ENCODE measurements at places on chromosomes 3 and 15. TPM values are rescaled to one million over a fixed set of nuclear protein-coding genes. Genes with fewer than 3 reads are reported as not detected.

Gene FGF12
- total RNA-seq = not detected

DNA sequence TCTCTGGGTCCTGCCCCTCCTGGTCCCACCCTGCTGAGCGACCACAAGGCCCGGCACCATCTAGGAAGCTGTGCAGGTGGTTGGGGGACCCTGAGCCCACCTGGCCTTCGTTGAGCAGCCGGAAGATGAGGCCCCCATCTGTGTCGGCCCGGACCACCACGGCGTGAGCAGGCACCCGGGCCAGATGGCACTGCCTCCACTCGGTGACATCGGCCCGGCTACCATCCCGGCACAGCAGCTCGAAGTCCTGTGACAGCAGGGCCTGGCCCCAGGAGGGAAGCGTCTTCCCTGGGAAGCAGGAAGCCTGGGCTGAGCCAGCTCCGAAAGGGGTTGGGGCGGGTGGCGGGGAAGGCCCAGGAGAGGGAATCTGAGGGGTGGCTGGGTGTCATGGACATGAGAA is 12.6 kb downstream of the MELTF start:
- no peak for DNase-seq

Gene SPINK8
- not detected for total RNA-seq

Gene RHO
- total RNA-seq = not detected

DNA sequence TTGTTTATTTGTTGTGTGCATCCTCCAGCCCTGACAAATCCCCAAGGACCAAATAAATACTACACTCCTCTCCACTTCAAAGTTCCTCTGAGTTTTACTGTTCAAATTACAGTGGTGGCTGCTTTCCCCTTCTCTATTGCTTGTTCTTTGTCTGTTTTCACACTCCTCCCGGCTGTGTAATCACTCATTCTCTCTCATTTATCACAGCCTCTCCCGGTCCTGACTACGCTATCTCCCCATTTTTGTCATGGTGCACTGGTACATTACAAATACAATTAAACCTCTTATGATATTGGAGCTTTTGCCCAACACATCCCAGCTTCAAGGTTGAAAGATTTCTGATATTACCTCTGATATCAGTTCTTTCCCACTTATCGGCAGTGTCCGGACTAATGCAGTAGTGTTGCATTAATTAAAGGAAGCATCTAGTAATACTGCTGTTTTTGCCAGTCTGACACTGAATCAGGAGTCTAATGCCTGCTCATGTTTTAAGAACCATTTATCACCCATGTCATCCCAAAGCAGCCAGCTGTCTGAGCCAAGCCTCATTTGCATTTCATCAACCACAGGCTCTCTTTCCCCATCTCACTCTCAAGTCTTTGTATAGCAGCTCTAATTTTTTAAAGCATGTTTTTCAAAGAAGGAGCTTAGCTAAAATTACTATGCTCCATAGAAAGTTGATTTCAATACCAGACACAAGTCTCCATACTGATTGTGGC is 740.5 kb downstream of the ROBO2 start:
- no peak for DNase-seq

- DNase-seq = no peak
Observed at GRCh38 chr3:37982331-37982730, 8.3 kb upstream of the VILL start.

Gene FBXO40
- not detected for total RNA-seq

Gene FBXW12
- not detected for total RNA-seq

- no peak for DNase-seq
Observed at GRCh38 chr3:150467381-150467780, 59.3 kb downstream of the TSC22D2 start.
